ENCODE measurements at places on chromosomes 1 and 21.

DNA sequence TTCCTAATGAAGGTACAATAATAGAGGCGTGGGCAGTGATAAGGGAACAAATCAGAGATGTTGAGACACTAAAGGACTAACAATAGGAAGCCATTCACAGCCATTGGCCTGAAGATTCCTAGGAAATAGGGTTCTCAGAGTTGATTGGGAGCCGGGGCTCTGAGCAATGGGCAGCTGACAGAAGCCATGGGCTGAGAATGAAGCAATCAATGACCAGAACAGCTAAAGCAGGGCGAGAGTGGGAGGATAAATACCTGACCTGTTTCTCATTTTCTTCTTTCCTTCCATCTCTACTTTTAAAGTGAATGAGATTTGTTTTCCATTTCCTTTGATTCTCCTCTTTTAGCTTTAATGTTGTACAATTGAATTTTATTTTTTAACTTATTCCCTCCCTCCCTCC is 774.7 kb upstream of the ADGRL4 start:
- no peak for DNase-seq

- DNase-seq, result no peak
These were observed 344.9 kb downstream of the PTPRU start for GRCh38 chr1:29581256-29581655.

GRCh38 chr21:16908077-16908476 is 604.8 kb upstream of the CXADR start:
- no peak for DNase-seq

GRCh38 chr1:70866542-70867264 is 180.9 kb downstream of the PTGER3 start:
- no peak for DNase-seq

DNA sequence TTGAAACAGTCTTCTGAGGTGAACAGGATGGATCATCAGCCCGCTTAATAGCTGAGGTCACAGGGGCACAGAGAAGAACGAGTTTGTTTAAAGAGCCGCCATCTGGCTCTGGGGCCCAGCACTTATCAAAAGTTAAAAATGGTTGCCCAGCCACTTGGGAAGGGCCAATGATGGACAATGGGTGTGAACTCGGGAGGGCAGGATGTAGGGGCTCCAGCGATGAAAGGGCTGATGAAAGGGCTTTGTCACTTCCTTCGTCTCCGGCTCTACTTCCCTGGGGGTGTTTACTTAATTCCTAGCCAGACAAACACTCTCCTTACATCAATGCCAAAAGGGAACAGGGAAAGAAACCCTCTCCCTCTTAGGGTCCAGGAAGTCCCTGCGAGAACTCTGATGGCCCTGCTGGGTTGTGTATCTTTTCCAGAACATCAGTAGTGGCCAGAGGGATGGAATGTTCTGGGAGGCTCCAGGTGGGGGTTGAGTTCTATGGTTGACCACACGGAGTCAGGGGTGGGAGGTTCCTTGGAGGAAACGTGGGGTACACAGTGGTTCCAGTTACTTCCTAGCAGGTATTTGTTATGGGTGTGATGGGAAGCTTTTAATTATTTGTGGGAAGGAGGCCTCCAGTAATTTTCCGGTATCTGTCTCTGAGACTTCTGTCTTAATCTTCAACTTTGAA is 9.0 kb upstream of the ABCG1 start:
- no peak for DNase-seq

DNA sequence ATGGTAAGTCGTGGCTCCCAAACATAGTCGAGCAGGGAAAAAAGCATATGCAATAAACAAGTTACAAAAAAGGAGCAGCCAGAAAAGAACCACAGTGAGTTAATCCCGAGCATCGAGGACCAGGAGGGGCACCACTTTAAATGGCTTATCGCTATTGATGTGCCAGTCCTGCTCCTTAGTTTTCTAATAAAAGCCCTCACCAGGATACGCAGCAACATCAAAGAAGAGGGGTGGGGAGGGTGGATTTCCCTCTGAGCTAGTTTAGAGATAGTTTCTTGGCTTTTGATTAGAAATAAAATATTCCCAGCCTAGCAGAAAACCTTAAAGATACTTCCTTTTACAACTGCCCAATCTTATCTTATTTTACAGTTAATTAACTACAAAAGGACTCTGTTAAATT is 170.4 kb downstream of the GABPA start:
- DNase-seq, result no peak

DNA sequence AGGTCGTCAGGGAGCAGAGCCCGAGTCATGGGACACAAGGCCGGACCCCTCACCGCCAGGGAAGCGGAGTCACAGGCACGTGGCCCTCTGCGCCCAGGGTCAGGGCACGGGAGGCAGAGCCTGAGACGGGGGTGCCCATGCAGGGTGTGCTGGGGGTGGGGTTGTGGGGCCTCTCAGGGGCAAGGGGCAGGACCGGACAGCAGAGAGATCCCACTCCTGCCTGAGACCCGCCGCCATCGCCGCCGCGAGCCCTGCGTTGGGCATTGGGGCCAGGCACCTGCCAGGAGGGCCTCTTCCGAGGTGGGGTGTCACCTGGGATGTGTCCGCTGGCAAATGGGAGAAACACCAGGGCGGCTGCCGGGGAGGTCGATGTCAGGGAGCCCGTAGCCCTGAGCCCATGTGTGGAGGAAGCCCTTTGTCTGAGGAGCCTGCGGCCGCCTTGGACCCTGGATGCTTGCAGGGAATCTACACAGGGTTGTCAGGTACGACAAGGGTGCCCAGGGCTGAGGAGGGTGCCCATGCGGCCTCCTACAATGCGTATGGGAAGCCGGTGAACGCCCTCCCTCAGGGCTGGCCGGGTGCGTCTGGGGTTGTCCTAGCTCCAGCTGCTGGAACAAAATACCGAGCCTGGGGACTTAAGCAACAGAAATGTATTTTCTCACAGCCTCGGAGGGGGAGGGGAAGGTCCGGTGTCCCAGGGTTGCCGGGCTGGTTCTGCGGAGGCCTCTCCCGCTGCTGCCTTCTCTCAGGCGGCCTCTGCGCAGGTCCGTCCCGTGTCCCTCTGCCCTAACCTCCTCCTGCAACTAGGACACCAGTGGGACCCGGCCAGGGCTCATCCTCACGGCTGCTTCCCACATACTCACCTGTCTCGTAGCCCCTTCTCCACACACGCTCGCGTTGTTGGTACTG is 16.4 kb upstream of the C1orf159 start:
- DNase-seq, result no peak

DNA sequence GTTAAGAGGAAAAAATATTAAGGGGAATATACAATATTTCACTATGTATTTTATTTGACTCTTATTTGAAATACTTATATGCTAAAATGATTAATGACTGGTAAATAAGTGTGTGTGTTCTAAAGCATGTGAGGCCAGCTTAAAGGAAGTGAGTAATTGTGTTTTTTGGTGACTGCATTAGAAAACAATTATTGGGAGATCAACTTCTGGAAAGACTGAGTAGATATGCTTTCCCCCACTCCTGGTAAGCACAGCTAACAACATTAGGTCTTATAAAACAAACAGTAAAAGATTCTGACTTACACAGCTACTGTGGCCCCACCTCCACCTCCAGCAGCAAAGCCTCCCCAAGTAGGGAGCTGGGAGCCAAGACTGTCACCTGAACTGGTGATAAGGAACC is 403.0 kb downstream of the SRGAP2C start:
- no peak for DNase-seq

- peak; percentile 75 for DNase-seq
These were observed 65.5 kb upstream of the CR1L start for GRCh38 chr1:207579436-207579799.

- DNase-seq, result no peak
These were observed 101.3 kb upstream of the HMCN1 start for GRCh38 chr1:185632659-185633423.

DNA sequence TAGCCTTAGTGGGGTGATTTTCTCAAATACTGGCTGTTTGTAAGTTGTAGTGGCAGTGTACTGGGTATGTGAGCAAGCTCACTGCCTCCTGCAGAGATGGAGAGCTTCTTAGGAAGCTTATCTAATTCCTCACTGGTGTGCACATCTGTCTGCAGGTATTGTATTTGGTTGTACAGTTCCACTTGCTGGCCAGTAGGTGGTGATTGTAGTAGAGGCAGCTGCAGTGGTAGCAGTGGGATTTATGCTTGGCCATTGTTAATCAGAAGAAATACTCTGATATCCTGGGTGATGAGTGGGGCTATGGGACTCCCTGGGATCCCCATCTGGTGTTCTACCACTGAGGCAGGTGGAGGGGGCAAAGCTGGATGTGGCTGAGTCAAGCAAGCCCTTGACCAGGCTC is 276.1 kb upstream of the SPAG17 start:
- no peak for DNase-seq

- DNase-seq, result no peak
These were observed 25.7 kb downstream of the SLC37A1 start for GRCh38 chr21:42539342-42539741.

- no peak for DNase-seq
These were observed 28.8 kb upstream of the CAMTA1 start for GRCh38 chr1:6756457-6756856.

DNA sequence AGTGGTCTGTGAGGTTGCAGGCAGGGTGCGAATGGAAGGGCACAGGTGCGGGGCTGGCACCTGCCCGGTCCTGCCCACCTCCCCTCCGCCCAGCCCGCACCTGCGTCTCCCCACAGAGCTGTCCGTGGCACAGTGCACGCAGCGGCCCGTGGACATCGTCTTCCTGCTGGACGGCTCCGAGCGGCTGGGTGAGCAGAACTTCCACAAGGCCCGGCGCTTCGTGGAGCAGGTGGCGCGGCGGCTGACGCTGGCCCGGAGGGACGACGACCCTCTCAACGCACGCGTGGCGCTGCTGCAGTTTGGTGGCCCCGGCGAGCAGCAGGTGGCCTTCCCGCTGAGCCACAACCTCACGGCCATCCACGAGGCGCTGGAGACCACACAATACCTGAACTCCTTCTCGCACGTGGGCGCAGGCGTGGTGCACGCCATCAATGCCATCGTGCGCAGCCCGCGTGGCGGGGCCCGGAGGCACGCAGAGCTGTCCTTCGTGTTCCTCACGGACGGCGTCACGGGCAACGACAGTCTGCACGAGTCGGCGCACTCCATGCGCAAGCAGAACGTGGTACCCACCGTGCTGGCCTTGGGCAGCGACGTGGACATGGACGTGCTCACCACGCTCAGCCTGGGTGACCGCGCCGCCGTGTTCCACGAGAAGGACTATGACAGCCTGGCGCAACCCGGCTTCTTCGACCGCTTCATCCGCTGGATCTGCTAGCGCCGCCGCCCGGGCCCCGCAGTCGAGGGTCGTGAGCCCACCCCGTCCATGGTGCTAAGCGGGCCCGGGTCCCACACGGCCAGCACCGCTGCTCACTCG is 23.3 kb downstream of the FTCD start:
- DNase-seq, result no peak

- DNase-seq, result no peak
These were observed 15.8 kb downstream of the TSPAN2 start for GRCh38 chr1:115073298-115074087.

DNA sequence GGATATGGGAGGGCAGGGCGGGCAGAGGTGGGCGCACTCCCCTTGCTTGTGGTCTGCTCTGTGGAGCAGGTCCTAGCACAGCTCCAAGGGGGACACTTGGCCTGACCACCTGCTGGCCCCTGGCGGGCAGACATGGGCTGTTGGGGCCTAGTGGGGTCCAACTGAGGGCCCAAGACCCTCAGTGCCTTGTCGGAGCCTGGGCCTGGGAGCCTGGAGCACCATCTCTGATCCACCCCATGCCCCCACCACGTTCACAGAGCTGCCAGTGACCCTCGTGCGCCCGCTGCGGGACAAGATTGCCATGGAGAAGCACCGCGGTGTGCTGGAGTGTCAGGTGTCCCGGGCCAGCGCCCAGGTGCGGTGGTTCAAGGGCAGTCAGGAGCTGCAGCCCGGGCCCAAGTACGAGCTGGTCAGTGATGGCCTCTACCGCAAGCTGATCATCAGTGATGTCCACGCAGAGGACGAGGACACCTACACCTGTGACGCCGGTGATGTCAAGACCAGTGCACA is 70.6 kb downstream of the OBSCN start:
- no peak for DNase-seq

GRCh38 chr1:92487078-92487605 is 417 bp upstream of the GFI1 start:
- no peak for DNase-seq

DNA sequence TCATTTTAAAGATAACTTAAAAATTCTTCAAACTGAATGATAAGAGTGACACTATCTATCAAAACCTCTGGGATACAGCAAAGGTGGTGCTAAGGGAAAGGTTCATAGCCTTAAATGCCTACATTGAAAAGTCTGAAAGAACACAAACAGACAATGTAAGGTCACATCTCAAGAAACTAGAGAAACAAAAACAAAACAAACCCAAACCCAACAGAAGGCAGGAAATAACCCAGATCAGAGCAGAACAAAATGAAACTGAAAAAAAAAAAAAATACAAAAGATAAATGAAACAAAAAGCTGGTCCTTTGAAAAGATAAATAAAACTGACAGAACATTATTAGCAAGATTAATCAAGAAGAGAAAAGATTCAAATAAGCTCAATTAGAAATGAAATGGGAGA is 6.8 kb downstream of the ODF2L start:
- DNase-seq, result peak; percentile 52

DNA sequence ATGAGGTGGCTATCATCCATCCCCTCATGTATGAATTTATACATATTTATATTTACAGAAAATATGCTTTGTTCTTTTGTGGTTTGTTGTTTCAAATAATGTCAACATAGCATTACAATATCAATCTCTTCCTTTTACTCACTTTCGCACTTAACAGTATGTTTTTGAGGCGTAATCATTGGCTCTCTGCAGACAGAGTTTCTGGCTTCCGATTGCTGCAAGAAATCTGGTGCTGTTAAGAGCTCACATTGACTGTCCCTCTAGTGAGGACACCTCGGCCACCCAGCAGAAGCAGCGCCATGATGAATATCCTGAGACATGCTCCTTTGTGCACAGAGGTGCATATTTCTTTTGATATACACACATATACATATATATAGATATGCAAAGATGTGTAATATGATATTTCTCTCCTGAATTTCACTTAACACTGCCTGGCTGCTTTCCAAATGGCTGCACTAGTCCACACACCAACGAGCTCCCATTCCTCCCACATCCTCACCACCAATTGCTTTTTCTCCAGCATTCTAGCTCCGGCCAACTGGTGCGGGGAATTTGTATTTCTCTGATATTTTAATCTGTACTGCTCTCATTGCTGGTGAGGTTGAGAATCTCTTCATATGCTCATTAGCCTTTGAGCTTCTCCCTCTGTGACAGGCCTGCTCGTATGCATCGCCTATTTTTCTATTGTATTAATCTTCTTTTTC is 248.4 kb downstream of the SIPA1L2 start:
- DNase-seq, result no peak

DNA sequence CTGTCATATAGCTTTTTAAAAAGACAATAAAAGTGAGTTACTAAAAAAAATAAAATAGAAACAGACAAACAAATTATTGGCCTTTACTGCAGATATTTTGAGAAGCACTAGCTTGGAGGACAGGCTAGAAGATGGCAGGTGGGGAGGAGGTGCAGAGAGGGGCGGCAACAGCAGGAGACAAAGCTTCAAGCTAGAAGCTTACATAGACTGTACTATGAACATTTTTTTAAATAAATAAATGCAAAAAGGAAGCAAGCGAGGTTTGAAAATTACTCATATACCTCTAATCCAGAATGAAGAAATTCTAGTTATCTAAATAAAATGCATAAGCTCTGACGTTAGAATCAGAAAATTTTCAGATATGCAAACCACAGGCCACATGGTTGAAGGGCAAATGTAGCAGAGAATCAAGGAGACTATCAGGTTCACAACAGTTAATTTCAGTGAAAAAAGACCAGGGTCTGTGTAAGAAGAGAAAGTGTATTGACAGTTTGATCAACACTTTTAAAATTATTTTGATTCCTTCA is 54.9 kb downstream of the NRIP1 start:
- no peak for DNase-seq

Data from MM.1S (cell line).